ENCODE measurements at places on chromosomes 12 and 14.

- no peak overlapping the region for H3K27ac ChIP-seq
- no peaks in the 10 kb centered on the region for H3K27me3 ChIP-seq
- H3K4me1 ChIP-seq, result no peaks in the 10 kb centered on the region
- no peak overlapping the region for H3K4me3 ChIP-seq
- no peak for DNase-seq
- no peaks in the 10 kb centered on the region for H3K36me3 ChIP-seq
Measured at GRCh38 chr12:12599750-12600643, 11.7 kb upstream of the CREBL2 start.

DNA sequence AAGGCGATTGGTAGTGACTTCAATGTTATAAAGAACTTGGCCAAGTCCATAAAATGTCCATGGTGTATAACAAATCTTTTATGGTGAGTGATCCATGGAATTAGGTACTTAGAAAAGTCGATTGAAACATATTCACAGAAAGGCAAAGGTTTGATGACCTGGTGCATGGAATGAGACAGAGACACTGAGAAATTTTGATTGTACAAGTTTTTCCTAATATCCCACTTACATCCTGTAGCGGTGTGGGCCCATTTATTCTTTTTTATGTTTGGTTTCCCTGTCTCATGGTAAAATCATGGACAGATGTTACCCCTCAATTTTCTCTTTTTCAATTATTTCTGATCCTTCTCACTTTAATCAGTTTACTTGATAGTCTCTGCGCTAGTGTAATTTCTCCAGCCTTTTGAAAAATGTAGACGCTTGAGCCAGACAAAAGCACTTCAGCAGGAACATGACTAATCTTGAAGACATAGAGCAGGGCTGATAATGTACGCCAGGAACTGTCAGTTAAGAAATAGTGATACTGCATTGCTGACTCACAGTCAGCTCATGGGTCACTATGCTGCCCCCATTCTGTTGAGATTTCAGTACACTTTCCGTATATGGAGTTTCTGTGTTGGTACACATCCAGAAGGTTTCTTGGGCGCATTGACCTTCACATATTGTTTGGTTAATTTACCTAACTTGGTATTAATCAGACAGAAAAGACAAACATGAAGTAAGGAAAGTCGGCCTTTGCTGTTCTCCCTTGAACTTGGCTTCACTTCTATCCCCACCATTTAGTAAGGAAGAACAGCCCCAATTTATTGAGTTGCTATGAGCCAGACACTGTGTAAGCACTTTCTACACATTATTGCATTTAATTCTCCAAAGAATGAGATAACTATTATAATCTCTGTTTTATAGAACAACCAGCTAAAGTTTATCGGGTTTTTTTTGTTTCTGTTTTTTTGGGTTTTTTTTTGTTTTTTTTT lies 841.7 kb downstream of the DIO2 start:
- no peak overlapping the region for H3K4me3 ChIP-seq
- peaks cover 2% of the 10 kb centered on the region for H3K4me1 ChIP-seq
- peak; percentile 99 for DNase-seq
- H3K27ac ChIP-seq, result no peak overlapping the region

DNA sequence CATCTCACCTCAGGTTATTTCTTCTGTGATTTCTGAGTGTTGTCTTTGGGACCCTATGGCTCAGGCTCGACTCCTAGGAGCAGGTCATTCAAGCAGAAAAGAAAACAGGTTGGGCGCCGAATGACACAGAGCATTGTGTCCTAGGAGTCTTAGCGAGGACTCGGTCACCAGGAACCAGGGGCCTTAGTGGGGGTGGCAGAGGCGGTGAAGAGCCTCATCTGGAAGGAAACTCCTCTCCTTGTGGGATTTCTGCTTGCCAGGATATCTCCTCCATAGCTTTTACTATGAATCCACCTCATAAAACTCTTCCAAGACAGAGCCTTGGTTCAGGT lies 630 bp downstream of the PLEKHH1 start:
- H3K27ac ChIP-seq, result no peak overlapping the region
- peak overlapping the region; percentile 60 for H3K4me3 ChIP-seq
- H3K36me3 ChIP-seq, result no peaks in the 10 kb centered on the region
- DNase-seq, result no peak
- peaks cover 35% of the 10 kb centered on the region for H3K27me3 ChIP-seq

- H3K27ac ChIP-seq, result no peak overlapping the region
- no peak overlapping the region for H3K4me3 ChIP-seq
- DNase-seq, result no peak
- no peaks in the 10 kb centered on the region for H3K4me1 ChIP-seq
- H3K27me3 ChIP-seq, result peaks cover 10% of the 10 kb centered on the region
Measured at GRCh38 chr12:105723066-105723465, 392.6 kb downstream of the C12orf75 start.

- no peaks in the 10 kb centered on the region for H3K27me3 ChIP-seq
- peaks cover 17% of the 10 kb centered on the region for H3K4me1 ChIP-seq
- DNase-seq, result peak; percentile 97
- H3K36me3 ChIP-seq, result no peaks in the 10 kb centered on the region
Measured at GRCh38 chr12:80186727-80187217, 87.4 kb downstream of the OTOGL start.

DNA sequence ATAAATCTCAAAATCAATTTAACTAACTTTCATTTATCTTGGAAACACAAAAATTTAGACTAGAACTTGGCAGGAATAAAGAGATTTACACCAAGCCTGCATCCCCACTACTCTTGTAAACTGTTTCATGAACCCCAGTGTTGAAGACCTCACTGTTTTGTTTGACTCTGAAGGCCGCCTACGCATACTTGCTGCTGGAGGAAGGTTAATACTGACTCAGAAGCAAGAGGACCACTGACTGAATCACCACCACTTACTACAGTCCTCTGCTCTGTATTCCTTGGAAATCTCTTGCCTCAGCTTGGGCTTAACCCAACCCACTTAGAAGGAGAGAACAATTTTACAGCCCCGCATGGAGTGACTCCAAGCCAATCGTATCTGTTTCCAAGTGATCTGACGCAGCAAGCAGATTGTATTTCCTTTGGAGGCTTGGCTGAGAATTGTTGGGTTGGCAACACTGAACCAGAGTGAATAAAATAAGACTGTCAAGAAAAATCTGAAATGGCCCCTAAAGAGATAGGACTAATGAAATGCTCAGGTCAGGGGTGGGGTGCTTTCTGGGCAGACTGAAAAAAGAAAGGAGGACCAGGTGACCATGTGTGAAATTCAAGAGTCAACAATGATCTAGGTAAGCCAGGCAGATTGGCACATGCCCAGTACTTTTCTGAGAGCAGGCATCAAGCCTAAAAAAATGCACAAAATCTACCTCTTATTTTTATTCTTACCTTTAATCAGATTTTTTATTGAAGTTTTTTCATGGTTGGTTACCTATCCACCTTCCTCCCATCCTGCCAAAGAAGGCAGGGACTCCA lies 248.6 kb downstream of the ZFP36L1 start:
- peak overlapping the region; percentile 86 for H3K27ac ChIP-seq
- no peaks in the 10 kb centered on the region for H3K27me3 ChIP-seq
- no peak overlapping the region for H3K4me3 ChIP-seq
- peaks cover 34% of the 10 kb centered on the region for H3K4me1 ChIP-seq
- DNase-seq, result peak; percentile 100

DNA sequence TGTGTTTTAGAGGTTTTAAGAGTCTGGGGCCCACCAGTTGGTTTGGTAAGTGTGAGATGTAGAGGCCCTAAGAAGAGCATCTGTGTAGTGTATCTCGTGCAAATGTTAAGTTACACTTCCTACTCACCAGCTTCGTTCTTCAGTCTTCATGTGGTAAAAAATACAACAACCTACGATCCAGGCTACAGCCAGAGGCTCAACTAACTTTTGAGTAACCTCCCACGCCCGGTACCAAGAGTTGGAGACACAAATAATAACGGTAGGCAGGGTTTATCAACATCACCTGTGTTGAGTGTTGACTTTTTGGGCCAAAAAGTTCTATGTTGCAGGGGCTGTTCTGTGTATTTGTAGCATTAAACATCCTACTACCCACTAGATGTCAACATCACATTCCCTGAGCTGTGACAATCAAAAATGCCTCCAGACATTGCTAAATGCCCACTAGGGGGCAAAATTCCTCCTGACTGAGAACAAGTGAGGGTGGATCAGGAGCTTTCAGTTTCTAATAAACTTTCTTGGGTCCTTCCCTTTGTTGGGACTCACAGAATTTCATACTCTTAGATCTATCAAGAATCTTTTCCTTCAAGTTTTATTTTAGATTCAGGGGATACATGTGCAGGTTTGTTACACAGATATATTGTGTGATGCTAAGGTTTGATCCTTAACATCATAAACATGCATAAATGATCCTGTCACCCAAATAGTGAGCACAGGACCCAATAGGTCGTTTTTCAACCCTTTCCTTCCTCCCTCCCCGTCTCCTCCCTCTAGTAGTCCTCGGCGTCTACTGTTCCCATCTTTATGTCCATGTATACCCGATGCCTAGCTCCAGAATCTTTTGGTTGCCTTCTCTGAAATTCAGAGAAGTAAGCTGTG lies 94.7 kb downstream of the SLC2A13 start:
- no peaks in the 10 kb centered on the region for H3K27me3 ChIP-seq
- no peak overlapping the region for H3K27ac ChIP-seq
- H3K4me3 ChIP-seq, result peak overlapping the region; percentile 11
- DNase-seq, result peak; percentile 72

- peak; percentile 91 for DNase-seq
- H3K27me3 ChIP-seq, result peaks cover 7% of the 10 kb centered on the region
- no peak overlapping the region for H3K27ac ChIP-seq
- H3K36me3 ChIP-seq, result no peaks in the 10 kb centered on the region
Measured at GRCh38 chr14:100761481-100761880, 34.8 kb downstream of the DLK1 start.

All from IMR-90 (cell line).